ENCODE measurements at places on chromosomes 11 and 22.

DNA sequence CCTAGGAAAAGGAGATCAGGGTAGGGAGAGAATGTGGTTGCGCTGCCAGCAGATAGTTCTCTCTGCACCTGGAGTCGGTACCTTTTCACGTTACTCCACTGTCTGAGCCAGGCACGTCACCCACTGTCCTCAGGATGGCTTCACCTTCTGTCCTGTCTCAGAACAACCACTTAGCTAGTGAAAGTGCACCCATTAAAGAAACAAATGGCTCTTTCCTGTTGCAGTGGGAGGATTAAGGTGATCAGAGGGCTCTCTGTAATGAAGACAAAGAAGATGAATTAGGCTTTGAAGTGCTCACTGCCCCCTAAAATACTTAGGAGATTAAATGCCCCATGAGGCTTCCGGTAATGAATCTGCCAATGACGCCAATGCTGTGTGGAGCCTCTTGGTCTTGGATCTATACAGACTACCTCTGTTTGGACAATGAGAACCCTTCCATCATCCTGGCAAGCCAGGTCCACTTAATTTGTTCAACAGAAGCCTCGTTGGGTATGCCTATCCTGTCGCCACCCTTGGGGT, 113.7 kb downstream of the INSC start:
- DNase-seq, result no peak

GRCh38 chr11:62885137-62885750, 4.5 kb downstream of the SLC3A2 start:
- no peak for DNase-seq

- no peak for DNase-seq
Observed at GRCh38 chr11:66626926-66627325, 10.5 kb downstream of the RBM14 start.

GRCh38 chr11:15182372-15182771, 67.6 kb downstream of the INSC start:
- DNase-seq, result no peak

DNA sequence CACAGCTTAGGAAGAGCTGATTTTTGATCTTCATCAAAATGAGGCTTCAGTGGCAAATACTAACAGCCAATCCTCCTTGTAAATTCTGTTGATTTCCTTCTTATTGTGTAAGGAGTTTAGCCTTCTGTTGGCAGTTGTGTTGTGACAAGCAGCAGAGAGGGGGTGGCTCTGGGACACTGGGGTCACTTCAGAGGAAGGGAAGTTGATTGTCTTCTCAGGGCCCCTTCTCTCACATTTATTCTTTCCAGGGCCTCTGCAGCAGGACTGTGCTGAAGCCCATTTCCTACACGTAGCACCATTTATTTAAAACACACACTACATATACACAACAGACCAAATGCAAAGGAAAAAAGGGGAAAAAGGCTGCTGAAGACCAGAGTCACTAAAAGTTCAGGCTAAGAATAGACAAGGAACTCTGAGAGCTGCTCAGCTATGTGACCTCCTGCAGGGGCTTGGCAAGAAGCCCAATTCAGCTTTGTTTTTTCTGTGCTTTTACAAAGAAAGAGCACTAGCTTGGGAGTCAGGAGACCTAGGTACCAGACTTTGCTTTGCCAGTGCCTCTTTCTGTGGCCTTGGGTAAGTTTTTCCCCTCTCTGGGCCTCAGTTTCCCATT, 28.3 kb upstream of the UPB1 start:
- DNase-seq, result no peak

- DNase-seq, result no peak
Observed at GRCh38 chr22:38086001-38086845, 2.2 kb upstream of the SLC16A8 start.

GRCh38 chr11:10139656-10140055, 154.4 kb downstream of the SBF2 start:
- DNase-seq, result no peak

DNA sequence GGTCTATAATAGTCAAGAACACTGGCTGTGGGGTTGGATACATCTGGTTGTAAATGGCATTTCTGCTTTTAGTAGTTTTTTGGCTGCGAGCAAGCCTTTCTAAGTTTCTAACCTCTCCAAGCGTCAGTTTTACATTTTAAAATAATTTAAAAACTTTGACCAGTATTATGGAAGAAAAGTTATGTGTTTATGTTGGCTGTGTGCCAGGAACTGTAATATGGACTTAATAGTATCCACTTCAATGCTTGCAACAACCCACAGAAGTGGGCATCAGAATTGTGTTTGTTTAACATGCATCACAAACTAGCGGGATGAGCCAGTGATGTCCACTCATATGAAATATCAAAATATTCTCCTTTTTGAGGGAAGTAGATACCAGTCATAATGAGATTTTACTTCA, 844.2 kb downstream of the JRKL start:
- no peak for DNase-seq

DNA sequence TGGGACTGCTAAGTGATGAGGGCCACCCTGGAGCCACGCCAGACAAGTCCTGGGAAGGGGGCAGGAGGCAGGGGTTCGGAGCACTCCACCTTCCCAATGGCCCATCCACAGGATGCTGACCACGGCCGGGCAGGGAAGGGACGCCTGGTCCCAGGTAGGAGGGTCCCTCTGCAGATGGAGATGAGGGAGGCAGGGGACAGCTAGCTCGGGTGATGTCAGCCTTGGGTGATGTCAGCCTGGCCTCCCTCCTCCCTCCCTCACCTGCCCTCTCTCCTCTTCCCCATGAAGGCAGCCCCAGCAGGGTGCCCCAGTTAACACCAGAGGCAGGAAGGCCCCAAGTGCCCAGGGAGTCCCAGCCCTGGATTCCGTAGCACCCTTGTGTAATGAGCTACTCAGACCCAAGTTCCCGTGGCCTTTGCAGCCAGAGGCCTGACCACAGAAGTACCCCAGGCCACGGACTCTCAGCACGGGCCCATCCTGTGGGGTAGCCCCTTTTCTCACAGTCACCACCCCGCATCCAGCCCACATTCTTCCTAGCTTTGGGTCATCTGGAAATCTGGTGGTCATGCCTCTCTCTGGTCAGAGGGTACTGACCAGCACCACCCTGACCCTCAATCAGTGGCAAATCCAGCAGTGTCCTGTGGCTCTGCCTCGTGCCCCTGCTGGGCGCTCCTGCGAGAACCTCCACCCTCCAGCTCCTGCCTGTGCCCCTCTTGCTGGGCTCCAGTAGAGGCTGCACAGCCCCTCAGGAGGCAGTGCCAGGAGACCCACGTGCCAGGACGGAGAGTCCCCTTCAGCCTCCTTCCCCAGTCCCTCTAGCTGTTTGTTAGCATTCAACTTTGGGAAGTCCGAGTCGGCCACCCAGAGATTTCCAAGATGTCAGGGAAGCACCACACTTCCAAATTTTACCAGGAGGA, 47.4 kb downstream of the SHANK2 start:
- DNase-seq, result no peak

DNA sequence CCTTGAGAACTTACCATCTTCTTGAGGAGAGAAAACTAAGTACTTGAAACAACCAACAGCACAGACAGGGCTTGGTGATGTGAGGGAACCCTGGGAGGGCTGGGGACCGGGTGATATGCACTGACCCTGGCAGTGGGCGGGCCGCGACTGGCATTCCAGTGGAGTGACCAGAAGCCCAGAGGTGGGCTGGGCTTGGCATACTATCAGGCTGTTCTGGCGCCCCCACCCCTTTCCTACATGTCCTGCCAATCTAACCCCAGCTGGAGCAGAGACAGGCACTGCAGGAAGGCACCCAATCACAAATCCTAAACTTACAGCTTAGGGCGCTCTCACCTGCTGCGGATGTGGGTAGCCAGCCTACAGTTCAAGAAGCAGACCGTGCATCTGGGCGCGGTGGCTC, 54.0 kb upstream of the GCAT start:
- DNase-seq, result no peak

GRCh38 chr22:28882545-28882877, 861 bp upstream of the ZNRF3 start:
- DNase-seq, result no peak

- no peak for DNase-seq
Observed at GRCh38 chr22:19928207-19928606, 13.4 kb upstream of the COMT start.

GRCh38 chr11:101848262-101848661, 66.5 kb upstream of the CEP126 start:
- DNase-seq, result no peak

DNA sequence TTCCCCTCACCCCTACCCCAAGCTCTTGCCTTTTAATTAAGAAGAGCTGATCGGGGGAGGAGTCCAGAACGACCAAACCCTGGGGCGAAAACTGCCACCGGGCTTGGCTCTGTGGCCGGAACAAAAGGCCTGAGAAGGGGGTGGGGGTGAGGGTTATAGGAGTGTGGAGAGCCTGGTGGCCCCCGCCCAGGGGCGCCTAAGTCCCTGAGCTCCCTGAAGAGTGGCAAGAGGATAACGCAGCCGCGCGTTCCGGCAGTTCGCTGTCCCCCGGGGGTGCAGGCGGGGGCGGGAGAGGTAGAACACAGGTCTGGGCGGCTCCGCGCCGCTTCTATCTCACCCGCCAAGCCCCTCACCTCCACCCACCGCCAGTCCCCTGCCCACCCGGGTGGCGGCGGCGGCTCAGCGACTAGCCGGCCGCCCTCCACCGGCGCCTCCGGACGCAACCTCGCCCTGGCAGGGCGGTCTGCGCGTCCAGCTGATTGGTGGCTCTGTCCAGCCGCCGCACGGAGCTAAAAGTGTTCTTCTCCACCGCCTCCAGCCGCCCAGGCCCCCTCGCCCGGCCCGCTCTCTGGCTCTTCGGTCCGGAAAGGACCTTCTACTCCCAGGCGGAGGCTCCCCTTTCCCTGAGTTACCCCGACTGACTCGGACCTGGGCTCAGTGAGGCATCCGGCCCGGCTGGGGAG, 18.7 kb upstream of the BDNF start:
- no peak for DNase-seq

GRCh38 chr22:23255506-23256170, 75.3 kb downstream of the BCR start:
- DNase-seq, result no peak

- DNase-seq, result no peak
Observed at GRCh38 chr11:18706330-18707243, 8.0 kb downstream of the TMEM86A start.

- DNase-seq, result no peak
Observed at GRCh38 chr22:29331658-29332300, 16.3 kb upstream of the RASL10A start.

- no peak for DNase-seq
Observed at GRCh38 chr11:117000014-117000737, 98.1 kb downstream of the SIK3 start.

DNA sequence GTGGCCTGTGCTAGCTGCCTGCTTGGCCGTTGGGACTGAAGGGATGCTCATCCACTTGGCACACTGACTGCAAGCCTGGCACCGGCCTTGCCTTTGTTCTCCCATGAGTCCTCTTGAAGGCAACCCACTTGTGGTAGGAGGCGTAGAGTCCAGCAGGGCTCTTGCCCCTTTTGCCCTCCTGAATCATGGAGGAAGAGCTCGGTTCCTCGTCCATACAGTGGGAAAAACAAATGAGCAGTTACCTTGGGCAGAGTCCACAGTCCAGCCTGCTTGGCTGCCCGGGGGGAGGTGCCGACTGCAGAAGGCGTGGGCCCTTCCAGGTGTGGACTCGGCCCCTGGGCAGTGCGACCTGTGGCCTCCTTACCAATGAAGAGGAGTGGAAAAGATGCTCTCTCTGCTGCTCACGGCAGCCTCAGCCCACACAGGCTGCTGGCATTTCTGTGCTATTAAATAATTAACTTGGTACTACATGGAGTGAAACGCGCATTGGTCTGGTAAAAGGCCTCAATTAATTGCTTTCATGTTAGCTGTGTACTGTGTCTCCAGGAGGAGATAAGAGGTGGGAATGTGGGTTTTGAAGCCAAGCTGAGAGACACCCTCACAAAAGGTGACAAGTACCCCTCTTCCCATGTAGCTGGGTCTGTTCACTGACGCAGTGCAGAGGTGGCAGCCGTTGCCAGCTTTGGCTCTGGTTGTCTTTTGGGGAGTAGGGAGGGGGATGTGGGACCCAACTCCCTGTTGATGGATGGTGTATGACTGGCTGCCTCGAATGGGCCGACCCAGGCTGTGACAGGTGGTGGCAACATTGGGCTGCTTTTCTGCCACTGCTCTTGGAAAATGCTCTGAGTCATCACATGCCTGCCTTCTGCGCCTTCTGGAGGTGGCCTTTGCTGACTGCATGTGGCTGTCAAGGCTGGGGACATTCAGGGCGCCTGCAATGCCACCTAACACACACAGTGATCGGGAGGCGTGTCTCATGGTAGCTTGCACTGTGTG, 26.8 kb upstream of the B3GAT1 start:
- no peak for DNase-seq

GRCh38 chr11:112019066-112019465, 6.1 kb upstream of the DLAT start:
- DNase-seq, result no peak

DNA sequence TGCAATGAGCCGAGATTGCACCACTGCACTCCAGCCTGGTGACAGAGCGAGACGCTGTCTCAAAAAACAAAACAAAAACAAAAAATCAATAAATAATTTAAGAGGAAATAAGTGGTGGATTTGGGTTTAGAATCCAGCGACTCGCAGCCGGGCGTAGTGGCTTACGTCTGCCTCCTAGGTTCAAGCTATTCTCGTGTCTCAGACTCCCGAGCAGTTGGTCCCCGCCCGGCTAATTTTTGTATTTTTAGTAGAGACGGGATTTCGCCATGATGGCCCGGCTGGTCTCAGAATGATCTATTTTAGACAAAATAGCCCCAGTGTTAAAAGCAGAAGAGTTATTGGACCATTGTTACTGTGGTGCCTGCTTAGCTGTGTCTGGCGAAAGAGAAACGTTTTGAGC, 29.8 kb downstream of the SNU13 start:
- DNase-seq, result no peak

- DNase-seq, result peak; percentile 44
Observed at GRCh38 chr11:61841636-61842527, 13.8 kb downstream of the FADS2 start.

GRCh38 chr11:109695696-109696095, 273.7 kb downstream of the C11orf87 start:
- no peak for DNase-seq

- DNase-seq, result no peak
Observed at GRCh38 chr22:48925450-48925849, 902.2 kb downstream of the BRD1 start.

DNA sequence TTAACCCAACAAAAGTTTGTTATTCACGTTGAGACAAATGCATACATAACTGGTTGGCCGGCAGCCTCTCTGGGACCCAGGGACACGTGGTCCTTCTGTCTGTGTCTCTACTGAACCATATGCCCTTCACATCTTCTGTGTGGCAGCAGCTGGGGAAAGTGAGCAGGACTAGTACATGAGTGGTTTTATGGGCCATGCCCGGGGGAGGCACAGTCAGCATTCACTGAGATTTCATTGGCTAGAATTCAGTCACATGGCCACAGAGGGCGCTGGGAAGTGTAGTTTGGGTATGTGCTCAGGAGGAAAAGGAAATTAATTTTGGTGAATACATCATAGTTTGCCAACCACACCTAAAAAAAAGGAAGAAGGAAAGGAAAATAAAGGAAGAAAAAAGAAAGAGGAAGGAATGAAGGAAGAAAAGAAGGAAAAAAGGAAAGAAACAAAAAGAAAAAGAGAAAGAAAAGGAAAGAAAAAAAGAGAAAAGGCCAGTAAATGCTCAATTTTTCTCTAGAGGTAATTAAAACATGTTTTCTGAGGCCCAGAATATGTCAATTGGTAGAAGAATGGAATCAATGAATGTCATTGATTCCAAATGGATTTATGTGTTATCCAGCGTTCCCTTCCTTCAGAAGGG, 55.9 kb upstream of the KIRREL3 start:
- DNase-seq, result no peak

All from caudate nucleus (tissue), 63 donors.